Pancreas (tissue), 10 donors: ENCODE measurements at places on chromosomes 6 and 20.

DNA sequence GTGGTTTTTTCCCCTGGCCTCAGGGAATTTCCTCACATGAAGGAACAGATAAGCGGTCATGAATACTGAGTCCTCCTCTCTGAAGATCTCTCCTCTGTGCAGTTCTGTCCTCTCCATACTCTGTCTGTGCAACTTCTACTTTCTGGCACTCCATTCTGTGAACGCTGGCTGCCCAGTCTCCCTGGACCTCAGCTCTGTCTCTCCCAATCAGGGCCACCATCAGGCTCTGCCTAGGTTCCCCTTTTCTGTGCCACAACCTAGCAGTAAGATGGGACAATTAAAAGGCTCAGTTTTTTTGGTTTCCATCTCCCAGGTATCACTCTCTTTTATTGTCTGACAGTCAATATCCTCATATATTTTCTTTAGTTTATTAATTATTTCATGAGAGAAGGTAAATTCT, 4.8 kb upstream of the ADGB start:
- H3K4me3 ChIP-seq = no peak overlapping the region
- H3K4me1 ChIP-seq = no peaks in the 10 kb centered on the region

DNA sequence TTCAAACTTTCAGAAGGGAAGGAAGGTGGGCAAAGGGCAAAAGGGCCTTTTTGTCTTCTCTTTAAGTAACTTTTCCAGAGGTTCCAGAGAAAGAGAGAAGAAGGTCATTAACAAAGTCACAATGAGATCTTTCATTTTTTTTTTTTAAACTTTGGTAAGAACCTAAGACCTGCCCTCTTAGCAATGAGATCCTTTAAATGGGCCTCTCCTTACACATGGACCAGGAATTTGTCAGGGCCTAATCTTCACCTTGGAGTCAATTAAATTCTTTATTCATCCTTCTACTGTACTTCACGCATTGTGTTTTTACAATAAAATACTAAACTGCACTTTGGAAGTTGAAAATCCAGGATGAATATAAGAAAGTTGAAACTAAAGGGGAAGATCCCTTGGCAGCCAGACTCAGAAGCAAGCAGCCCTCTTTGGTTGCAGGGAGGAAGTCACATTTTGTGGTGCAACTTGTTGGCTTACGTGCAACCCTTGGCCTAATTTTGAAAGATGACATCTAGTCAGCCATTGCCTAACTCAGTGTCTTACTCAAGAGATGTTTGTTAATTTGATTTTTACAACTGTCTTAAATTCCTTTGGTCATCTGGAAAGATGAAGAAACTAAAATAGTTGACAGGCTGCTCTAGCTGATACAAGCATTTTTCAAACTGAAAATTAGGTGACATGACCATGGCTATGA, 11.9 kb upstream of the TMEM170B start:
- H3K27me3 ChIP-seq = no peaks in the 10 kb centered on the region
- no peak for DNase-seq
- no peaks in the 10 kb centered on the region for H3K36me3 ChIP-seq

DNA sequence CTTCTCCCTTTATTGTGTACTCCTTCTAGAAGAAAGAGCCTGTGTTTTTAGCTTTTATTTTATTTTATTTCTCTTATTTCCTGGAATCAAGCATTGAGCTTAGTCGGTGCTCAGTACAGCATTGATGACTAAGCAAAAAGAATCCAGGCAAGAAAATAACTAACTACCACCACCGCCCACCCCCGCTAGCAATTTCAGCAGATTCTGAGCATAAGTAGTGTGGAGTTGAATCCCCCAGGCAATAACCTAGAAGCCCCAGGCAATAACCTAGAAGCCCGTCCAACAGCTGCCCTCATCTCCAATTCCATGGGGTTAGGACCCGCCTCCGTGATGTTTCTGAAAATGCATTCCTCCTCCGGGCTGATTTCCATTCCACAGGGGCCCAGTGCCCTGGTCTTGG, 258.0 kb upstream of the TAB2 start:
- no peak overlapping the region for H3K27ac ChIP-seq
- DNase-seq = no peak
- H3K36me3 ChIP-seq = no peaks in the 10 kb centered on the region
- H3K27me3 ChIP-seq = no peaks in the 10 kb centered on the region
- H3K4me1 ChIP-seq = peaks cover 27% of the 10 kb centered on the region

DNA sequence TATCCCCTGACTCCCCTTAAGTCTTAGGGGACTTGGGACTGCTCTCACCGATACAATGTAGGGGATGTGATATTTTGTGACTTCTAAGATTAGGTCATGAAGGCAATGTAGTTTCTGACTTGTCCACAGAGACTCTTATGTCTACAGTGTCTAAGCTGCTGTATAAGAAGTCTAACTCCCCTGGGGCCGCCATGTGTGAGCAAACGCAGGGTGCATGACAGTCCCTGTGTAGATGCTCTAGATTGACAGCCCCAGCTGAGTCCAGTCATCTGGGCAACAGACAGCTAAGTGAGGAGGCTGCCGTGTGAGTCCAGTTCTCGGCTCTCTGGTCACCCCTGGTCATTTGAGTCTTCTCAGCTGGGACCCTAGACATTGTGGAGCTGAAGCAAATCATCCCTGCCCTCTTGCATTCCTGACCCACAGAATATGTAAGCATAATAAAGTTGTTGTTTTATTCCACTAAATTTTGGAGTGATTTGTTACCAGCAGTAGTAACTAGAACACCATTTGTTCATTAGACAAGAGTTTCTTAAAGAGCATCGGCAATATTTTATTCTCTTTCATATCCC, 743.3 kb upstream of the CHD6 start:
- H3K4me1 ChIP-seq = no peaks in the 10 kb centered on the region
- H3K27ac ChIP-seq = no peak overlapping the region
- no peak for DNase-seq
- H3K36me3 ChIP-seq = no peaks in the 10 kb centered on the region
- H3K4me3 ChIP-seq = no peak overlapping the region

- H3K4me3 ChIP-seq = no peak overlapping the region
- no peaks in the 10 kb centered on the region for H3K4me1 ChIP-seq
- no peaks in the 10 kb centered on the region for H3K27me3 ChIP-seq
- no peak overlapping the region for H3K27ac ChIP-seq
Observed at GRCh38 chr6:41673704-41674000, 35.4 kb downstream of the MDFI start.

- no peak overlapping the region for H3K4me3 ChIP-seq
- no peak overlapping the region for H3K27ac ChIP-seq
- no peaks in the 10 kb centered on the region for H3K36me3 ChIP-seq
Observed at GRCh38 chr6:127222418-127222817, 44.2 kb upstream of the RNF146 start.

DNA sequence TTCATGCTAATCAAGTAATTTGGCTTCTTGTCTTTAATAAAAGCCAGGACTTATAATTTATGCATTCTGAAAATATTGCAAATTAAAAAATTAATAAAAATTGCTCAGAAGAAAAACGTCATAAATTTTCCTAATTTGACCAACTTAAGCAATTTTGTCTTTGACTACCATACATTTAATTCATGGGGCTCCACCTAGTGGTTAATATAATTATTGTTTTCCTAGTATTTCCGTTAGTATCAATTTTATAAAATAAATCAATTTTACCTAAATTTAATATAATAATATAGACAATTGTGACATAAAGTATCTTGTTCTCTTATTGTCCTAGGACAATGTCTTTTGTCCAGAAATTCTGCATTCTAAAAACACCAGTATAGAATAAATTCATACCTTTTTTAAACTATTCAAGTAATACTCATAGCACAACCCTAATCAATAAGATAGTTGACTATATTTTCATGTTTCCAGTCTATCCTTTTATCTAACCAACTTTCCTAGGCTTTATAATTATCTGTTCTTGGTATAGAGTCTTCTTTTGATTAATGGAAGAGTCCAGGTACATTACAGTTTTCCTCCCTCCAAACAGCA, 319.9 kb downstream of the TRDN start:
- H3K4me3 ChIP-seq = no peak overlapping the region
- no peaks in the 10 kb centered on the region for H3K27me3 ChIP-seq
- no peaks in the 10 kb centered on the region for H3K4me1 ChIP-seq
- DNase-seq = no peak

DNA sequence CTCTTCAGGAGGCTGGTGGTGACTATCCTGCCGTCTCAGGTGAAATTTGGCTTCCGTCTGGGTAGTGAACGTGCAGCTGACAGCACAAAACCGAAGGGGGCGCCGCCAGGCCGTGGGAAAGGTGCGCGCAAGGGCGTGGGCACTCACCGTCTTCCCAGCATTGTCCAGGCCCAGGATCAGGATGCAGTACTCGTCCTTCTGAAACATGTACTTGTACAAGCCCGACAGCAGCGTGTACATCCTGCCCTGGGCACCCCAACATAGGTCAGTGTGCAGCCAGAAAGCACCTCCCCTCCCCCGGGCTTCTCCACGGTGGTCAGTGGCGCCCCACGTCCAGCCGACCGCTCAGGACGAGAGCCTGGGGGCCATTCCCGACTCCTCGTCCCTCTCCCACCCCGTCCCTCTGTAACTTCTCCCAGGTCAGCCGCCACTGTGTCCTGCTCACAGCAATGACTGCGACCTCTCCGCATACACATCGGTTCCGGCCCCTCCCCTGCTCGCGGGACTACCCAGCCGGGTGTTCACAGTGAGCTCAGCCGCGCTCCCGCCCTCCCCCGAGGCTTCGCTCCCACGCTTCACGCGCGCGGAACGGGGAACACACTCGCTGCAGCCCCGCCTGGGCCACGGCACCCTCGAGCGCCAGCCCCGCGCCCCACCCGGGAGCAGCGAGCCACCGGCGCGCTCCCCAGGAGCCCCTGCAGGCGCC, 771 bp downstream of the ARFRP1 start:
- H3K4me3 ChIP-seq = peak overlapping the region; percentile 62
- H3K36me3 ChIP-seq = peaks cover 3% of the 10 kb centered on the region
- peak; percentile 82 for DNase-seq
- H3K27ac ChIP-seq = peak overlapping the region; percentile 67

DNA sequence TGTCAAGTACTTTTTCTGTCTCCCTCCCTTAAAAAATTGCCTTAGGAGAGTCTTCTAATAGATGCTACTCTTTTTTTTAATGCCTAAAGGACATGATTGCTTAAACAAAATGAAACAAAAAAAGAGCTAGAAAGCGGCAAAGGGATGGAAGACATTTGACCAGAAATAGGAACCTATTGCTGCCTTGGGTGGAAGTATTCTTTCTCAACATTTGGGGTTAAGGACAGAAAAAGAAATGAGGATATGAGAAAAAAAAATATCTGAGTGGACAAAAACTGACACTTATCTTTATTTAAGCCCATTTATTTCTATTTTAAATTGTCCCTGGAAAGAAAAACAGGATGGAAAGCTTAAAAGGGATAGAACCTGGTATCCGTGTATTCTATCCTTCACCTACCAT, 664.9 kb upstream of the CITED2 start:
- H3K27ac ChIP-seq = no peak overlapping the region
- H3K4me3 ChIP-seq = no peak overlapping the region
- DNase-seq = no peak
- no peaks in the 10 kb centered on the region for H3K36me3 ChIP-seq

DNA sequence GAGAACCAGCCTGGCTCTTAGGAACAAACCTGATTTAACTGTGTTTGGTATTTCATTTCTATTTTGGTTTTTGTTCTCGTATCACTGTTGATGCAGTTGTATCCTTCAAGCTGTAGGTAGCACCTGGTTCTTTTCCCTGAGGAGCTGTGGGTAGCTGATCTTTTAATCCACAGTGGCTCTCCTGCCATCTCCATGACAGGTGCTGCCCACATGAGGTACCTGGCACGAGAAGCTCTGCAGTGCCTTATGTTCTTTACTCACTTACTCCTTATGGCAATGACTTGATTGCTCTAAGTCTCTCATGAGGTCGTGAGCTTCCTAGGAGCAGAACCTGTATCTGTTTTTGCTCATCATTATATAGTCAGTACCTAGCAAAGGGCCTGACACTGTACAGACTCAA, 74.3 kb upstream of the EMILIN3 start:
- DNase-seq = no peak
- no peak overlapping the region for H3K4me3 ChIP-seq
- no peaks in the 10 kb centered on the region for H3K4me1 ChIP-seq
- H3K27me3 ChIP-seq = no peaks in the 10 kb centered on the region
- H3K36me3 ChIP-seq = peaks cover 27% of the 10 kb centered on the region

- no peak overlapping the region for H3K27ac ChIP-seq
- no peaks in the 10 kb centered on the region for H3K4me1 ChIP-seq
- no peaks in the 10 kb centered on the region for H3K27me3 ChIP-seq
- no peak overlapping the region for H3K4me3 ChIP-seq
- DNase-seq = no peak
- no peaks in the 10 kb centered on the region for H3K36me3 ChIP-seq
Observed at GRCh38 chr6:108179741-108180140, 13.9 kb downstream of the NR2E1 start.

DNA sequence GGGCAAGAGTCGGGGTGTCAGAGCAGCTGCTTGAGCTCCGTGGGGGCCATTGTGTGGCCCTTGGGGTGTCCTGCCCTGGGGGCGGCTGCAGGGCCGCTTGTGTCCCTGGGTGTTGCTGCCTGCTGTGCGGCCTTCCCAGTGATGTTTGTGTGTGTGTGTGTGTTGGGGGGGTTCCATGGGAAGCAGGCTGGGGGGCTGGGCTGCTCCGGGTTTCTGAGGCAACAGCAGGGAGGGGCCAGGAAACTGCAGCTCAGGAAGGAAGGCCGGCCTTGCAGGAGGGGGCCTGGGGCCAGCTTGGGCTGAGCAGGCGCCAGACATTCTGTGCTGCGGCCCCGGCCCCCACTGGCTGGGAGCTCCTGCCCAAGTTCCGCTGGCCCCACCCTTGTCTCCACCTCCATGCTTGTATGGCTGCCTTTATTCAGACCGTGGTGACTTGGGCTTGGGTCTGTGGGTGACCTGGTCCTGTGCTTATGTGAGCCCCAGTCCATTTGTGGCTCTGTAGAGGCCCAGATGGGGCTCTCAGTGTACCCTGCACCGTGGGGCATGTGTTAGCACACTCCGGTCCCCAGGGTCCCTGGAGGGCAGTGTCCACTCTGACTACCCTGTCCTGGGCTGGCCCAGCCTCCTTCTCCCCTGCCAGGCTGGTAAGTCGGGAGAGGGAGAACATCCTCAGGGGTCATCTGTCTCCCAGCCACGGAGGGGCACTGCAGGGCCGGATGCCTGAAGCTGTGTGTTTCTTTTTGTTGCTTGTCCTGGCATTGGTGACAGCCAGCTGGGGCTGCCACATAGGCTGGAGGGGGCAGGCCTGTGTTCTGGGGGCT, 4.6 kb upstream of the SOX18 start:
- no peaks in the 10 kb centered on the region for H3K4me1 ChIP-seq
- no peaks in the 10 kb centered on the region for H3K36me3 ChIP-seq
- DNase-seq = no peak
- H3K27ac ChIP-seq = no peak overlapping the region
- no peak overlapping the region for H3K4me3 ChIP-seq

- H3K36me3 ChIP-seq = no peaks in the 10 kb centered on the region
- H3K4me3 ChIP-seq = no peak overlapping the region
- no peak overlapping the region for H3K27ac ChIP-seq
- H3K27me3 ChIP-seq = no peaks in the 10 kb centered on the region
Observed at GRCh38 chr20:7437311-7437710, 502.9 kb downstream of the HAO1 start.

- H3K27ac ChIP-seq = no peak overlapping the region
- no peak for DNase-seq
- no peaks in the 10 kb centered on the region for H3K4me1 ChIP-seq
- H3K4me3 ChIP-seq = no peak overlapping the region
Observed at GRCh38 chr6:18312368-18312767, 48.0 kb upstream of the DEK start.
